ENCODE measurements at places on chromosomes 7 and 10.

DNA sequence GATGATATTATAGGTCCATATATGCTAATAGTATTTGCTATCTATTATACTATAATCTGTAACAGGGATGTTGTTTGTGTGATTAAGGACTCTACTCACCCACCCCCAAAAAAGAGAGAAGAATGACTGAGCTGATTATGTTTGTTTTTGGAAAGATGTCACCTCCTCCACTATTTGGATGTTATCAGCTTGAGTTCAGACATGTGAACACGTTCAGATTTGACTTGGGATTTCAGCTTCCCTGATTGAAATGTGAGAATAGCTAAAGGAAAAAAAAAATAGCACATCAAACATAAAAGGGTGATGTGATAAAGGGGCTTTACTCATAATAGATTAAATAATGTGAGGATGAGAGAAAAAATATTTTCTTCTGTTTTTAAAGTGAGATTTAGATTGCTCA is 81.2 kb downstream of the VTI1A start:
- no peak for DNase-seq

- no peak for DNase-seq
Measured at GRCh38 chr7:26305090-26305868, 13.6 kb downstream of the SNX10 start.

DNA sequence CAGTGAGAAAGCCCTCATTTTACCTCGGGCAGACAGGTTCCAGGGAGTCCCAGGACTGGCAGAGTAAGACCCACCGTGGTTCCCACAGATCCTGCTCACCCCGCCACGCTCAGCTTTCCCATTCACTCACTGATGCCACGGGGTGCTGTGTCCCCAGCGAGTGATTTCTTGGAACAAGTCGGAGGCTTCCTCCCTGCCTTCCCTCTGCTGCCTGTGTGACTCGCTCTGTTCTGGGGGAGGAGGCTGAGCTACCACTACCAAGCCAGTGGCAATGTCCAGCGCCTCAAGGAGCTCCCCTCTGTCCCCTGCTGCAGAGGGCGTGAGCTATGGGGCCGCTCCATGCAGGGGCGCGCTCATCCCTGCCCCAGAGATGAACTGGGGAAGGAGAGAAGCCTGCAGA is 12.6 kb downstream of the IL15RA start:
- DNase-seq = no peak

GRCh38 chr10:100970914-100971811 is 1.9 kb downstream of the SEMA4G start:
- no peak for DNase-seq

DNA sequence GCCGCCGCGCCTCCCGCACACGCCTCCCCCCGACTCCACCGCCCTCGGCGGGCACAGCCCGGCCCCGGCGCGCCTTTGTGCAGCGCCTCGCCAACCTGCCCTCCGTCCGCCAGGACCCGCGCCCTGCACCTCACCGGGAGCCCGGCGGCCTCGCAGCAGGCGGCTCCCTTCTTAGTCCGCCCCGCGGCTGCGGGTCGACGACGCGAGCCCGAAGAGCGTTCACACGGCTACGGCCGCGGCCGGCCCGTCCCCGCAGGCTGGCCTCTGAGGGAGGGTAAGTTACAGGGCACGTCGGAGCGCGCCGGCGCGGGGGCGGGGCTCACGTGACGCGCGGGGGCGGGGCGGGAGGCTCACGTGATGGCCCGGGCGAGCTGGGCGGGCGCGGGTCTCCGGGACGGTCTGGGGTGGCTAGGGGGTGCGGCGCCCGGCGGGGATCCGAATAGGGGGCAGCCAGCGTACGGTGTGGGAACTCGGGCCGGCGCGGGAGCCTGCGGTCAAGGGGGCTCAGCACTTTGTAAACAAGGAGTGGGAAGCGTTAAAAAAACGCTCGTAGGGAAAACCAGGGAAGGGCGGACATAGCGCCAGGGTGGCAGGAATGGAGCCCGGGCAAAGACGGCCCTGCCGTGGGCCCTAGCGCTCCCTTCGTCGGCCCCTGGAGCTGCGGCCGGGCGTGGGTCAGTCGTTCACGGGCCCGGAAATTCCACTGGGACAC is at the start of gene ARHGAP12:
Gene ARHGAP12 (minus strand): TSS at position 283 of the 712 bp plus-strand sequence. CDS start 19,976 bp downstream, outside the sequence.
- peak; percentile 56 for DNase-seq

DNA sequence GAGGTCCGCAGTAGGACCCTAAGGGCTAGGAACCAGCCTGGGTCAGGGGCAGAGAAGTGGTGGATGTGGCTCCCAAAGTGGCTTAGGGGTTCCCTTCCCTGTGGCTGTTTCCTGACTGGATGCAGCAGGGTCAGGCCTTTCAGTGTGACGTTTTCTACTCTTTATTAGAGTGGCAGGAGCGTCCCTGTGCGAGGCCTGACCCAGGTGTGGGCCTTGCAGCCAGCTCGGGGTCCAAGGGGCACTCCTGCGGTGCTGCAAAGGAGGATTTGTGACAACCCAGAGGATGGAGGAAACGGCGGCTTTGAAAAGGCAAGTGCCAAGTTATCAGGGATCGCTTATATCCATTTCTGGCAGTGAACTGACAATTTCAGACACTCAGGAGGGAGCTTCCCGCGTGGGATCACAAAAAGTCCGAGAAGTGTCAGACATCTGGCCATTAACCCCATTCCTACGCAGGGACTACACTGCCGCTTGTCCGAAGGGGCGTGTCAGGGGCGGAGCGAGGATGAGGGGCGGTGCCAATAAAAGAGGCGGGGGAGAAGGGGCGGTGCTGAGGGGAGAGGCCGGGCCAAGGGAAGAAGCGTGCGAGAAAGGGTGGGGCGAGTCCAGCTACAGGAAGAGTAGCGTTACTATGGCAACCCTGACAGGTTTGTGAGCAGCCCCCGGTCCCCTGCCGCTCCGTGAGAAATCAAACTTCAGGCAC is 98.8 kb upstream of the ZNF722 start:
- peak; percentile 66 for DNase-seq

GRCh38 chr10:775245-776075 is 86.0 kb upstream of the DIP2C start:
- DNase-seq = no peak

DNA sequence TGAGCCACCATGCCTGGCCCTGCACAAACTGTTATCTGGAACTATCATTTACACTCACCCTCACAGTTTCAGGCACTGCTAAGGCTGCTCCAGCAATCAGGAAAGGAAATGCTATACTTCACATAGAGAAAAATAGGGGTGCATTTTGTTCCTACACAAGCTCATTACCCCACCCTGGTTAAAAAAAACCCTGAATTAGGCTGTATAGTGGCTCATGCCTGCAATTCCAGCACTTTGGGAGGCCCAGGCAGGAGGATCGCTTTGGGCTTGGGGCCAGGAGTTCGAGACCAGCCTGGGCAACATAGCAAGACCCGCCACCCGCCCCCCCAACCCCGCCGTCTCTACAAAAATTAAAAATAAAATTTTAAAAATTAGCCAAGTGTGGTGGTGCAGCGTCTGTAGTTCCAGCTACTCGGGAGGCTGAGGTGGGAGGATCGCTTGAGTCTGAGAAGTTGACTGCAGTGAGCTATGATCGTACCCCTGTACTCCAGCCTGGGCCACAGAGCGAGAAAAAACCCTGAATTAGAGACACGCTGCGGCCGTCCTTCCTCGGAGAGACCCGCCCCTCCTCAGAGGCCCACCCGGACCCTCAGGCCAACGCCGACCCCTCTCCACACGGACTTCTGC is 539 bp downstream of the PTCD1 start:
- no peak for DNase-seq

DNA sequence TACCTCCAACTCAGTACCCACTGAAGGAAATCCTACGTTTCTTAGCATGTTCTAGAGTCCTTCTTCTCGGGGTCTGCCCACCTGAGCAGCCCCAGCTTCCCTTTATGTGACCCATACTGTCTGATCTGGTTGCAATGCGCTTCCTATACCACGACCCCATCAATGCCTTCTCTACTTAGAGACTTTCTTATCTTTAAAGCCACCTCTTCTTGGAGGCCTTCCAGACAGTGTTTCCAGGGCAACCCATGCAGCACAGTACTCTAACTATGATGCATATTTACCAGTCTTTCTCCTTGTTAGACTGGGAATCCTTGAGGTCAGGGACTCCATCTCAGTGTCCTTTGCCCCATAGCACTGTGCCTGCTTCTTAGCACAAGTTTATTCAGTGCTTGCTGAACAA is 54.5 kb upstream of the SLF2 start:
- no peak for DNase-seq

DNA sequence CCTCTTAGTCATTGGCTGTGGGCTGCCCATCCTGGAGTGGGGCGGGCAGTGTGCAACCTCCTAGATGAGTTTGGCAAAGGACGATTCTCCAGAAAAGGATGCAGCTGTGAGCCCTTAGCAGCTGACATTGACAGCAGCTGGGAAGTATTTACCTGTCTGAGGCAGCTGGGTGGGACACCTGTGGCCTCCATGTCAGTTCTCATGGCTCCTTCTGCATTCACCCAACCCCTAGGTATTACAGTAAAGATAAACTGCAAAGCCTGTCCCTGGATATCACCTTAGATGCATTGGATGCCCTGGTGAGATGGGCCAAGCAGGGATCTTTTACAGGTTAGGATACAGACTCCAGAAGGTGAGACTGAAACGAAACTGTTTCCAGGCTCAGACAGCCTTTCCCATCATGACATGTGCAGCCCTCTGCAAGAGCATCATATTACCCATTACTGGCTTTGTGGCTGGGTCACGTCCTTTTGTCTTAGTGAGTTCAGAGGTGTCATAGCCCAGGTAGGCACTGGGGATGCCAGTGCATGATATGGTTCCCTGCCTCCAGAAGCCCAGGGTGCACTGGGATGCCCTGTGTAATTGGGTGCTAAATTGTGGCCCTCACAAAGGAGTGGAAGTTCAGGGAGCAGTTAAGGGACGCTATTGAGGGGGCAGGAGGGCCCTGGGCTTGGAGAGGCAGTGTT is 28.9 kb downstream of the MINDY4 start:
- no peak for DNase-seq

GRCh38 chr10:111085690-111086353 is 9.0 kb downstream of the ADRA2A start:
- DNase-seq = no peak

GRCh38 chr10:125144693-125145623 is 15.4 kb downstream of the CTBP2 start:
- DNase-seq = no peak

GRCh38 chr7:141956084-141956483 is 9.3 kb upstream of the CLEC5A start:
- DNase-seq = no peak

- no peak for DNase-seq
Measured at GRCh38 chr10:16519908-16520861, 1.5 kb downstream of the C1QL3 start.

DNA sequence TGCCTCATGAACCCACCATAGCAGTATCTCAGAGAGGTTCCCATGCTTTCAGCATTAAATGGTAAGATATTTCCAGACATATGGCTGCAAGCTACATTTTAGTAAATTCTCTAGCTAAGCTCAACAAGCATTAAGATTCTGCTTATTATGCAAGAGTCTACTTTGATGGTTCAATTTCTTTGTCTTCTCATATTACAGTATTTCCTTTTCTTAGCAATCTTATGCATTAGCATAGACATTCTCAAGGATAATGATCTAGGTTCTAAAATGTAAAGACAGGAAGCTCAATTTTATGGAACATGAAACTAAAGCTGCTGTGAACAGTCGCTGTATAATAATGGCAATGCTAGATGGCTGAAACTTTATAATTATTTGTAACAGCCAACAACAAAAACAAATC is 39.2 kb downstream of the MEOX2 start:
- no peak for DNase-seq

GRCh38 chr10:79273604-79274003 is 73.7 kb upstream of the PPIF start:
- DNase-seq = no peak

DNA sequence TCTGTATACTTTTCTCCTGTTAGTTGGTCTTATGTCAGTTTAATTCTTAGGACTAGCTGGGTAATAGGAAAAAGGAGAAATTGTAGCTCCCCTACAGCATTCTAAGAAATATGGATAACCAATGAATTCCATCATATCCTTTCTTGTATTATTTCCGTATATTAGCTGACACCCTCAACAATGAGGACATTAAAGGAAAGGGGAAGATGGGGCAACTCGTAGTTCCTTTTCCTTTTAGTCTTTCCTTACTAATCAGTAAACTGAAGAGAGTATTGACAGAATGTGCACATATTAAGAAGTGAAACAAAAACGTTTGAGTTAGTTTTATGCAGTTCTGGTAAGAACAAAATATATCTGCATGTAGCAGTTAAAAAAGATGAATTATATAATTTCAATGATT is 35.1 kb upstream of the C10orf67 start:
- no peak for DNase-seq

DNA sequence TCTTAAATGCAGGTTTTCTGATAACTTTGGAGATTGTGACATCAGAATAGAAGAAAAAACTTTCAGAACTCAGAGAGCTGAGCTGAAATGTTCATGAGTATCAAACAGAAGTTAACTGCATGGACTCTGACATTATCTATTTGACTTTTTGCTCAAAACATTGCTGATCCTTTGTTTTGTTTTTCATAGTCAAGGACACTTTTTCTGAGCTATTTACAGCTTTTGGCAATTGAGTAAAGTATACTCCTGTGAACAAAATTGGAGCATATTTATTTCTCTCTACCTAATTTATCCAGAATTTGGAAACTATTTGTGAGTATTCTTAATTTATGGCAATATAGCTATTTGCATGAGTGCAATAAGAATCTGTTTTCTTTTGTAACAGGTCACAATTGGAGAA is 11.1 kb downstream of the KCP start:
- DNase-seq = no peak

- DNase-seq = no peak
Measured at GRCh38 chr7:21947946-21948345, 2.2 kb upstream of the CDCA7L start.

GRCh38 chr7:141156407-141156806 is 82.5 kb downstream of the TMEM178B start:
- DNase-seq = no peak

- DNase-seq = no peak
Measured at GRCh38 chr7:156999958-157000726, 10.3 kb downstream of the MNX1 start.

GRCh38 chr10:44427037-44427436 is 42.1 kb upstream of the CXCL12 start:
- DNase-seq = no peak

- DNase-seq = no peak
Measured at GRCh38 chr10:116708391-116708821, 34.0 kb downstream of the HSPA12A start.

GRCh38 chr7:27434756-27435400 is 192.3 kb downstream of the EVX1 start:
- no peak for DNase-seq

- no peak for DNase-seq
Measured at GRCh38 chr7:20556091-20556490, 59.4 kb upstream of the ABCB5 start.

DNA sequence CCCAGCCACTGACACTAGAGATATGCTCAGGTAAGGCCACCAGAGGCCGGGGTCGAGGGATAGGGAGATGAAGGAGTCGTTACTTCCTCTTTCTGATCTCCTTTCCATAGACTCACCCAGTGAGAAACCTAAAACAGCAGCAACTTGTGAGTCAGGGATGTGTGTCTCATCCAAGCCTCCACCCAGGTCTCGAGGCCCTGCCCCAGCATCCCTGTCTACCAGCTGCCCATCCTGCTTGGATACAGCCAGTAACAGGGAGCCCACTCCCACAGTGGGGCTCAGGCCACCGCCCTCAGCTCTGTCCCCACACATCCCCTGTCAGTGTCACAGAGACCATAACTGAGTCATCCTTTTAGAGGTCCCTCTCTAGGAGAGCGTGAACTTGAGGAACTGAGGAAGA is 49.6 kb upstream of the CHST15 start:
- no peak for DNase-seq

- no peak for DNase-seq
Measured at GRCh38 chr10:31381766-31382316, 62.8 kb downstream of the ZEB1 start.

GRCh38 chr7:48035967-48036478 is 680 bp downstream of the C7orf57 start:
- DNase-seq = no peak

Measured in NCI-H1105 (cell line).